ENCODE measurements at places on chromosomes 7 and 10.

- DNase-seq: no peak
Measured at GRCh38 chr10:100586959-100587358, 51.2 kb downstream of the HIF1AN start.

DNA sequence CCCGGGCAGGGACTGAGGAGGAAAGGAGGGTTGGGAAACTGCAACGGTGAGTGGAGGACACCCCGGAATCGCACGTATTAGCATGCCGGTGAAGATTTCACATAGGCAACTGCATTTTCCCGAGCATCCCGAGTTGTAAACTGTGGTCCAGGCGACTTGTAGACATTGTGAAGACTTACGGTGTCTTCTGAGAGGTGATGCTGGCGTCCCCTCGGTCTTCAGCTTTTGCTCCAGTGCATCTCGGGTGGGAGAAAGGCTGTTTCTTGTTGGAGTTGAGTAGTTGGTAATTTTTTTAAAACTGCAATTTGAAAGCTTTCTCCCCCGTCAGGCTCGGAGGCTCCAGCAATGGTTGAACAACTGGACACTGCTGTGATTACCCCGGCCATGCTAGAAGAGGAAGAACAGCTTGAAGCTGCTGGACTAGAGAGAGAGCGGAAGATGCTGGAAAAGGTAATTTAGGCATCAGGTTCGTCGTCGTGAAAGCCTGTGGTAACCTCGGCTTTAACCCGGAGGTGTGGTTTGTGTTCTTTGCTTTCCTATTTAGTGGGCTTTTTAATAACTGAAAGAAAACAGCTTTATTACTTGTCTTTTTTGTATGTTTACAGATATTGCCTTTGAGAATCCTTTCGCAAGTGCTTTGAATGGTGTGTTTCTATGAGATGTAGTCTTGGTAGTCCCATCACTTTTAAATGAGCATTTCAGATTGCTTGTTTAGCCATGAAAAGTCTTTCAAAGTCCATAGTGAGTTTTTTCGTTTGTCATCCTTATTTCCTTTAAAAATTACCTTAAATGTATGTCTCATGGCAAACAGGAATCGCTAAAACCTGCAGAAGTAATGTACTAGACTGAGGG, 687 bp downstream of the HELLS start:
- peak; percentile 18 for DNase-seq

DNA sequence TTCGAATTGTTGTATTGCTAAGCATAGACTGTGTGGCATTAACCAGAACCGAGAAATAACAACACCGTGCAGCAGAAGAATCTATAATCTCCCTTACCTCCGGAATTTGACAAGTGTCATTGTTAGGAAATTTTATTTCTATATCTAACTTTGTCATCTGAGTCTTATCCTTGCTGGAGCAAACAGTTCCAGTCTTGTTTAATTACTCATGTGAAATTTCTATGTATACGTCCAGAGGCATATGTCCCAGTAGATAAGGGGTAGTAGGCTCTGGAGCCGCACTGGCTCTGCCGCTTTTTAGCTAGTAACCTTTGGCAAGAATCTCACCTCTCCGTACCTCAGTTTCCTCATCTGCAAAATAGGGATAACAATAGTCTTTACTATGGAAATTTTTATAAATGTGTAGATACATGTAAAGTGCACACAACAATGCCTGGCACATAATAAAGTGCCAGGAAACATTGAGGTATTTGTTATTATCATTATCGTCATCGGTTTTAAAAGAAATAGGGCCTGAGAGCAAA, 228.6 kb downstream of the VTI1A start:
- DNase-seq: no peak

- peak; percentile 61 for DNase-seq
Measured at GRCh38 chr10:86693721-86694369, 25.5 kb downstream of the LDB3 start.

- DNase-seq: no peak
Measured at GRCh38 chr7:52410032-52410431, 625.4 kb upstream of the POM121L12 start.

DNA sequence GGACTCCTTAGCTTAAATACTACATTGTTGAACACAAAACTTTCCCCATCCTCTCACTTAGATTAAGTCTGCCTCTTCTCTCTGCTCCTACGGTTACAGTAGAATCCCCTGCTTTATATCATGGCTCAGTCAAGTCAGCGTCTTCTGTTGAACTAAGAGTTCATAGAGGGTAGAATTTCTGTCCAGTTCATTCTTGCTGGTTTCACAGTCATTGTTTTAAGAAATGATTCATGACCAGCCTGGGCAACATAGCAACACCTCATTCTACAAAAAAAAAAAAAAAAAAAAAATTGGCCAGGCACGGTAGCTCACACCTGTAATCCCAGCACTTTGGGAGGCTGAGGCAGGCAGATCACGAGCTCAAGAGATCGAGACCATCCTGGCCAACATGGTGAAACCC, 3.7 kb upstream of the ZFYVE27 start:
- DNase-seq: no peak

GRCh38 chr10:19592276-19592675, 224.0 kb upstream of the PLXDC2 start:
- DNase-seq: no peak

DNA sequence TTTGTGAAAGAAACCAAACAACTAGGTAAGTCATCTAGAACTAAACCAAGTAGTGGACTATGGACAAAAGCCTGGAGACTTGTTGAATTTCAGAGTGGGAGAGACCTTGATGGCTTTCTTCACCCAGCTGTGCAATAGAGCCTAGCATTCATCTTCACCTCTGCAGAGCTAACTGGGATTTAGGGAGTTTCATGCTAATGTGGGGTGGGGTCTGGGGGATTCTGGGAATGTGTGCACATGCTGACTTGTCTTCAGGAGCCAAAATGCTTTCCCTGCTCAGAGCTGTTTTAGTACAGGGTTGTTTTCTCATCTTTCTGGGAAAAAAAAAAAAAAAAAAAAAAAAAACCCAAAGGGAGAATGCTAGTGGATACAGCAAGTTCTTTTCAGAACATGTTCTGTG, 81.3 kb upstream of the ARHGAP21 start:
- no peak for DNase-seq

GRCh38 chr10:62023329-62023728, 121.8 kb downstream of the ARID5B start:
- no peak for DNase-seq

DNA sequence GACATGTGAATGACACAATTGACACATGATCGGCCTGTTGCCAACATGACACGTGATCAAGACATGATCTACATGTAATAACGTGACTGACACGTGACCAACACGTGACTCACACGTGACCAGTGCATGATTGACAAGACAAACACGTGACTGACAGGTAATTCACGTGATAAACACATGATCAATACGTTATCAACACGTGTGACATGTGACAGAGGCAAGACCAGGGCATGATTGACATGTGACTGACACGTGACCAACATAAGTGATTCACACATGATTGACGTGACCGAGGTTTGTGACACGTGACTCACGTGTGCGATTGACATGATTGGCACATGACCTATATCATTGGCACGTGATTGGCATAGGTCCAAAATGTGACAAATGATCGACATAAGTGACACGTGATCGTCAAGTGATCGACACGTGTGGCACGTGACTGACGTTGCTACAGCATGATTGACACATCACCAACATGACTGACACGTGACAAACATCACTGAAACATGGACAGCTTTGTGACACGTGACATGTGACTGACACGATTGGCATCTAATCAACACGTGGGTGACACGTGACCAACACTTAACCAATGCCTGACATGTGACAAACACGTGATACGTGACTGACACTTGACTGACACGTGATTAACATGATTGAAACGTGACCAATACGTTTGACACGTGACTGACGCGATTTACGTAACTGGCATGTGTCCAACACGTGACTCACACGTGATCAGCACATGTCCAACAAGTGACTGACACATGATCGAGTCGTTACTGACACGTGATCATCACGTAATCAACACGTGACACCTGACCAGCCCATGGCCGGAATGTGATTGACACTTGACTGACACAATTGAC, 23.0 kb downstream of the CRPPA start:
- peak; percentile 9 for DNase-seq

DNA sequence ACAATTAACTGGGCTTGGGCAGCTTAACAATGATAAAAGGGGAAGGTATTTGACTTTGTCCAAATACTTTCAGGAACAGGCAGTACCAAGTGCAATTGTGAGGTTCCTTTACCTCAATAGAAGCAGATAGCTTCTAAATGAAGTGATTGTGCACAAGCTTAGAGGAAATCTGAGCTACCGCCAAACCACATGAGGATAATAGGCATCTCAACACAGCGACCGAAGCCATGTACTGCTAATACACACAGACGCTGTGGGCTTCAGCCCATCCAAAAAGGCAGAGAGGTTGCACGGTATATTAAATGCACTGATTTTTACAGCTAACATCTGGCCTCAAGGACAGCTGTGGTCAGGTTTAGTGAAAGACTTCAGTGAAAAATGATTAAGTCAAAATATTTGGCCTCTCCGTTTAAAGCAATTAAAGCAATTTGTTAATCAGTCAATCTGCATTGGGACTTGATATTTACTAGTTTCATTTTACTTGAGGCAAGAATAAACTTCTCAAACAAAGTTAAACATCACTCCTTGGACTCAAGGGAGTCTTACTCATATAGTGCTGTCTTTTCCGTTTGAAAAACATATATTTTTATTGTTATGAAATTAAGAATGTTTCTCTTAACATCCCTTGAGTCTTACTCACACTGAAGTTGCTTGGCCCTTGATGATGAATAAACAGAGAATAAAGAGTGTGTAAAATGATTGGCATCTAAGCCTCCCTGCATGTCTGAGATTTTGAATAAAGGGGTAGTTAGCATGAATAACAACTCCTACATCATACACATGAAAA, 306.3 kb downstream of the C7orf25 start:
- no peak for DNase-seq

DNA sequence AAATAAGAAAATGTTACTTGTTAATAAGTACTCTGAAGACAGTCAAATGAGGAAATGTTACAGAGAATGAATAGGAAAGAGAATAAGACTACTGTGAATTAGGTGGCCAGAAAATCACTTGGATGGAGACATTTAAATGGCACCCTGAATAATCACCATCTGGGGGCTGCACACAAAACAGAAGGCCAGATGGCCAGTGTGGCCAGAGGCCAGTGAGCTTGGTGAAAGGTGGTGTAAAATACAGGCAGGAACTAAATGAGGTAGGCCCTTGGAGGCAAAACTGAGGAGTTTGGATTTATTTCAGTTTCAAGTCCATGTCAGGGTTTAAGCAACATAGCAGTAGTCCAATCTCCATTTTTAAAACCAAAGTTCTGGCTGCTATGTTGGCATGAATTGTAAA, 126.7 kb downstream of the TSPAN12 start:
- no peak for DNase-seq

GRCh38 chr10:78894841-78895195, 173.9 kb upstream of the ZMIZ1 start:
- peak; percentile 77 for DNase-seq

GRCh38 chr7:108347616-108348015, 108.6 kb downstream of the NRCAM start:
- peak; percentile 65 for DNase-seq

GRCh38 chr7:137094-137891, 55.1 kb upstream of the FAM20C start:
- no peak for DNase-seq

- DNase-seq: no peak
Measured at GRCh38 chr7:87215046-87215445, 4.5 kb downstream of the TMEM243 start.

DNA sequence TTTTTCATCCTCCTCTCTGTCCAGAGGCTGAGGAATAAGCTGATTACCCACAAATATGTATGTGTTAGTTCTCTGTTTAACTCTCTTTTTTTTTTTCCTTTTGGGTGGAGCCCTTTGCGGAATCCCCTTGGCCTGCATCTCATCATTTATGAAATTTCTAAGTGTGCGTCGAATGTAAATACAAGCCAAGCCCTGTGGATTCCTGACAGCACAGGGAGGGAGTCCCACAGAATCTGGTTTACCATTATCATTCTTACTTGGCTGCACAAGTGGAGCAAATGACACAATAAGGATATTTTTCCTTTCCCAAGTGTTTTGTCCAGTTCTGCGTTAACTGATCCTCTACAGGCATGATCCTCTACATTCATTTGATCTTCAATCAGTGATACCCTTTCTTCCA, 11.4 kb downstream of the STK31 start:
- no peak for DNase-seq

DNA sequence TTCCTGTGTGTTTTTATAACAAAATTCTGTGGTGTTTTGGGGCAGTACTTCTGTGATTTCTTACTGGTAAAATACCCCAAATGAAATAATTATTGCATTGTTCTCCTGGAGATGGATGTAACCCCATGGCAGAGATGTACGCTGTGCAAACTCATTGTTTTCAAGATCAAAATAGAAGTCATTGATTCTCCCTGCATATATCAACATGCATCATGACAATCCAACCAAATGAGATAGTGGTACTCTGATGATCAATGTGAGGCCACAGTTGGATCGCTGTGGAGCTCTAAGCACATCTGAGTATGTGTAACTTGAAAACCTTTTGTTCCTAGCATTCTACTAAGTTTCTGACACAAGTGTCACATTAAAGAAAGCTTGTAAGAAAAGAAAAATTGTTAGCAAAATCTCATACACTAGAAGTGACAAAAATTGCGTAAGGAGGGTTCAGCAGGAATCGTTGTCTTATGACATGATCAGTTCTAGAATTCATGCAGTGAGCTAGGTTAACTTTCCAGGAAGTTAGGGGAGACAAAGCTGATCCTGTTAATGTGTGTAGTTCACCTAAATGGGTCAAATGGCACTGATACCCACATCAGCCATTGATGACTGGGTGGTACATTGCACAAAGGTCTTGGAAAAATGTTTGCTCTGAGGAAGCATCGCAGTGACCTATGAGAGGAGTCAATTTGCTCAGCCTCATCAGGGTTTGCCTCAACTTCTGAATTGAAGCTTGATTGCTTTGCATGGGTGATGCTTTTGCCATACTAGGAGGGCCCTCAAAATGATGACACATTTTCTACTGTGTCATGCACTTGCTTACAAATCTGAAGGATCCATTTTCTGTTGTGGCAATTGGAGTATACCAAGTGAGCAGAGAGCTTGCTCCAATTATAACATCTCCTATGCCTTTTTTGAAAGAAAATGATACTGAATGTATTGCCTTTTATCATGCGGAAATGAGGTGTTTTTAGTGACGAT, 145.1 kb downstream of the PLXDC2 start:
- DNase-seq: no peak

GRCh38 chr7:65927489-65928448, 54.2 kb downstream of the GUSB start:
- no peak for DNase-seq

- no peak for DNase-seq
Measured at GRCh38 chr10:80156216-80156615, 23.7 kb downstream of the PLAC9 start.

DNA sequence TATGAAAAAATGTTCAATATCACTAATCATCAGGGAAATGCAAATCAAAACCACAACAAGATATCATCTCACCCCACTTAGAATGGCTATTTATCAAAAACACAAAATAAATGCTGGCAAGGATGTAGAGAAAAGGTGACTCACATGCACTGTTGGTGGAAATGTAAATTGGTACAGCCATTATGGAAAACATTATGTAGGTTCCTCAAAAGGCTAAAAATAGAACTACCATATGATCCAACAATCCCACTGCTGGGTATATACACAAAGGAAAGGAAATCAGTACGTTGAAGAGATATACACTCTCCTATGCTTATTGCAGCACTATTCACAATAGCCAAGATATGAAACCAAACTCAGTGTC, 50.2 kb downstream of the CDK1 start:
- DNase-seq: no peak

GRCh38 chr7:108263425-108263824, 133.3 kb upstream of the LAMB4 start:
- no peak for DNase-seq

GRCh38 chr10:101367569-101368453, 13.8 kb downstream of the BTRC start:
- no peak for DNase-seq

GRCh38 chr7:117493460-117493859, 13.6 kb downstream of the CFTR start:
- no peak for DNase-seq

Data from T47D (cell line).